ENCODE measurements at places on chromosomes 7 and 10. TPM values are rescaled to one million over a fixed set of nuclear protein-coding genes. Genes with fewer than 3 reads are reported as not detected.
A peak's percentile ranks its signal among the peaks of the same experiment; 100 is the strongest.

GRCh38 chr10:72085166-72085565, 3.2 kb downstream of the SPOCK2 start:
- peaks cover 78% of the 10 kb centered on the region for H3K27me3 ChIP-seq
- peaks cover 5% of the 10 kb centered on the region for H3K4me1 ChIP-seq
- H3K27ac ChIP-seq, result no peak overlapping the region
- no peaks in the 10 kb centered on the region for H3K36me3 ChIP-seq
- no peak overlapping the region for H3K4me3 ChIP-seq
- no peak for DNase-seq

DNA sequence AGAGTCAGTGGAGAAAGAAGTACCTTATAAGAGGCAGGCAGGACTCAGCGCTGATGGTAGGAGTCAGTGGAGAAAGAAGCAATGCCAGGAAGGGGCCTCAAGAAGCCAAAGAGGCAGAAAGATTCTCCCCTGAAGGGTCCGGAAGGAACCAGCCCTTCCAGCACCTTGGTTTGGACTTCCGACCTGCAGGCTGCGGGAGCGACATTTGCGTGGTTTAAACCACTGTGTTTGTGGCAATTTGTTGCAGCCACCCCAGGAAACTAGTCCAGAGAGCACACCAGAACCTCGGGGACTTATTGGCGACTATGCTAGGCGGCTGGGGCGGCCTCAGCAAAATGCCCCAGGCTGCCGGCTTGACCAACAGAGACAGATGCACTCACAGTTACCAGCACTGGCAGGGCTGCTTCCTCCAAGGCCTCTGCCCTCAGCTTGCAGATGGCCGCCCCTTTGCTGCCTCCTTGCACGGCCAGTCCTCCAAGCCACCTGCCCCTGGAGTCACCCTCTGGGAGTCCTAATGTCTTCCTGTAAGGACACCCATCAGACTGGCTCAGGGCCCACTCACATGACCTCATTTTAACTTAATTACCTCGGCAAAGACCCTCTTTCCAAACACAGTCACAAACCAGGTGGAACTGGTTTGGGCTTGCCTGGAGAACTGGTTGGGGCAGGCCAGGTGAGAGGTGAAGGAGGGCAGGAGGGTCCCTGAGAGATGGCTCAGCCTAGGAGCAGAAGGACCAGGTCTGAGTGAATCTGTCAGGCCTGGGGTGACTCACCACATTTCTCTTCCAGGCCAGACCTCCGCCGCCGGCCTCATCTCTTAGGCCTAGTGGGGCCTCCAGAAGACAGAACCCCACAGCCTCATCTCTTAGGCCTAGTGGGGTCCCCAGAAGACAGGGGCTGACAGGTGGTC, 26.1 kb downstream of the CALML3 start:
- no peaks in the 10 kb centered on the region for H3K36me3 ChIP-seq
- H3K4me3 ChIP-seq, result no peak overlapping the region
- peaks cover 43% of the 10 kb centered on the region for H3K4me1 ChIP-seq
- peak; percentile 53 for DNase-seq

- peaks cover 30% of the 10 kb centered on the region for H3K36me3 ChIP-seq
- no peak overlapping the region for H3K27ac ChIP-seq
- H3K27me3 ChIP-seq, result no peaks in the 10 kb centered on the region
Observed at GRCh38 chr10:86486856-86487255, 34.7 kb downstream of the WAPL start.

GRCh38 chr10:114604357-114605130, 53.5 kb downstream of the ABLIM1 start:
- DNase-seq, result no peak
- H3K4me1 ChIP-seq, result no peaks in the 10 kb centered on the region
- H3K4me3 ChIP-seq, result no peak overlapping the region
- H3K36me3 ChIP-seq, result no peaks in the 10 kb centered on the region
- no peaks in the 10 kb centered on the region for H3K27me3 ChIP-seq

- H3K4me3 ChIP-seq, result no peak overlapping the region
- H3K27ac ChIP-seq, result no peak overlapping the region
- DNase-seq, result no peak
Observed at GRCh38 chr7:1681581-1681980, 11.5 kb downstream of the ELFN1 start.

GRCh38 chr10:118776960-118777359, 22.2 kb upstream of the CACUL1 start:
- H3K36me3 ChIP-seq, result no peaks in the 10 kb centered on the region
- H3K4me1 ChIP-seq, result no peaks in the 10 kb centered on the region
- no peak overlapping the region for H3K27ac ChIP-seq

DNA sequence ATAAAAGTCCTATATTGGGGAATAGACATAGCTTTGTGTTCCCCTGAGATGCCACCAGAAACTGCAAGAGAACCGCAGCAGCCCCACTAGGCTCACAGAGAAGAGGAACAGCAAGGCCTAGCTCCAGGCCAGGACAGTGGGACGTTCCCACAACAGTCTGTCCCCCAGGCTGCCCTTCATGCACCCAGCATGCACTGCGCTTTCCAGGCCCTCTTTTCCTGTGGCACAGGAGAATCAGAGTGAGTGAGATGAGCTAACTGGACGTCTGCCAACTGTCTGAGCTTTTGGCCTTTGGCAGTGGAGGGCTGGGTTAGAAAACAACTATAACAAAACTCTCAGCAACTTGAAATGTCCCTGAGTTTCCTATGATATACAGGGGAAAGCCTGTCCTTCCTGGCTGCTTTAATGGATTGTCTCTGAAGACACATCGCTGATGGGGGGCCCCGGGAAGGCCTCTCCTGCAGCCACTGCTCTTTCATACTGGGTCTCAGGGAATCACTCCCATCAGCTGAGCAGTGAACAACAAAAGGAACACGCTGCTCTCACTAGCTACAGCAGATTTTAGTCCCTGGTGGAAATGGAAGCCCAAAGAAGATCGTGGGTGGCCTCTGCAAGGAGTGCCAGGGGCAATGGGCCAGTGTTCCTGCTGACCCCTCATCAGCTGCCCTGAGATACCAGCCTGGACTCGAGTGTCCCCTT, 53.5 kb downstream of the PODXL start:
- H3K27ac ChIP-seq, result no peak overlapping the region
- peaks cover 24% of the 10 kb centered on the region for H3K4me1 ChIP-seq
- no peaks in the 10 kb centered on the region for H3K36me3 ChIP-seq
- DNase-seq, result peak; percentile 49
- H3K4me3 ChIP-seq, result no peak overlapping the region

GRCh38 chr10:77649333-77650331, 12.0 kb upstream of the KCNMA1 start:
- no peak overlapping the region for H3K4me3 ChIP-seq
- peaks cover 32% of the 10 kb centered on the region for H3K27me3 ChIP-seq
- no peak overlapping the region for H3K27ac ChIP-seq
- no peaks in the 10 kb centered on the region for H3K4me1 ChIP-seq
- no peak for DNase-seq

- no peaks in the 10 kb centered on the region for H3K4me1 ChIP-seq
- H3K36me3 ChIP-seq, result no peaks in the 10 kb centered on the region
- H3K27ac ChIP-seq, result no peak overlapping the region
- DNase-seq, result no peak
Observed at GRCh38 chr10:7412928-7413282, 2.1 kb upstream of the SFMBT2 start.

GRCh38 chr10:110531687-110532086, 34.0 kb downstream of the DUSP5 start:
- no peak for DNase-seq
- H3K27ac ChIP-seq, result no peak overlapping the region
- H3K4me1 ChIP-seq, result peaks cover 20% of the 10 kb centered on the region
- no peaks in the 10 kb centered on the region for H3K36me3 ChIP-seq

DNA sequence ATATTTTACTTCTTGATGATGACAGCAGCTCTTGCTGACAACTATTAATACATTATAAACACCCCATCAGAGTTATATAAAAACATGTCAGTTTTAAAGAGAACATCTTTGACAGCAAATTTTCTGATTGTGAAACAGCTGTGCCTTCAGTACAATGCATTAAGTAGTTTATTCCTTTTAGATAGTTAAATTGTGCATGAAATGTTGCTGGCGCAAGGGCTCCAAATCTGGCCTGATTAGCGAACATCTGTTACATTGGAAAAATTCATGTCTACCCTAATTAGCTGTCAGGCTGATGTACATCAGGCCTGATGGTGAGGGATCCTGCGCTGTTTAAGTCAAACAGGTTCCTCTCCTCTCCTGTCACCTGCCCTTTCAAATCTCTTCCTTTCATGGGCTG, 171.9 kb upstream of the SP8 start:
- H3K36me3 ChIP-seq, result no peaks in the 10 kb centered on the region
- no peak overlapping the region for H3K27ac ChIP-seq
- H3K27me3 ChIP-seq, result no peaks in the 10 kb centered on the region
- no peak overlapping the region for H3K4me3 ChIP-seq
- DNase-seq, result no peak
- H3K4me1 ChIP-seq, result no peaks in the 10 kb centered on the region

GRCh38 chr10:119786117-119786769, 60.4 kb downstream of the INPP5F start:
- H3K36me3 ChIP-seq, result no peaks in the 10 kb centered on the region
- no peaks in the 10 kb centered on the region for H3K27me3 ChIP-seq
- peak; percentile 78 for DNase-seq
- H3K27ac ChIP-seq, result no peak overlapping the region
- H3K4me3 ChIP-seq, result no peak overlapping the region

GRCh38 chr10:22666287-22667092, 47.9 kb downstream of the PIP4K2A start:
- no peak overlapping the region for H3K4me3 ChIP-seq
- no peak overlapping the region for H3K27ac ChIP-seq
- no peaks in the 10 kb centered on the region for H3K27me3 ChIP-seq
- H3K4me1 ChIP-seq, result peaks cover 3% of the 10 kb centered on the region
- H3K36me3 ChIP-seq, result no peaks in the 10 kb centered on the region

DNA sequence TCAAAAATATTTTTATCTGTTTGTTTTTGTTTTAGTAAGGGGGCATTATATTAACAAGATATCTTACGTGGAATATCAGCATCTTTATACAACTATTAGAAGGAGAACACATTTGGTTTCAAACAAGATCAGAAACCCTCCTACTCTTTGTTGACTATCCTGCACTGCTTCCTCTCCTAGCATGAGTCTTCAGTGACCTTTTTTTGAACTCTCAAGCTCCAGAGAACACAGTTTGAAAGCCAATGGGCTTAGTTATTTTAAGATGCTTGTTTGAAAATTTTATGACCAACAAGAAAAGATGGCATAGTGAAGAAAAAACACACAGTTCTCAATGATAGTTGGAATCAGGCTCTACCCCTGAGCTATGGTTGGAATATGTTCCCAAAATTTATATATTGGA, 37.2 kb upstream of the RTKN2 start:
- no peaks in the 10 kb centered on the region for H3K4me1 ChIP-seq
- peak; percentile 1 for DNase-seq
- no peak overlapping the region for H3K27ac ChIP-seq

GRCh38 chr7:148773334-148773733, 74.6 kb downstream of the CUL1 start:
- DNase-seq, result no peak
- H3K27ac ChIP-seq, result peak overlapping the region; percentile 37
- H3K4me3 ChIP-seq, result no peak overlapping the region
- peaks cover 17% of the 10 kb centered on the region for H3K36me3 ChIP-seq

DNA sequence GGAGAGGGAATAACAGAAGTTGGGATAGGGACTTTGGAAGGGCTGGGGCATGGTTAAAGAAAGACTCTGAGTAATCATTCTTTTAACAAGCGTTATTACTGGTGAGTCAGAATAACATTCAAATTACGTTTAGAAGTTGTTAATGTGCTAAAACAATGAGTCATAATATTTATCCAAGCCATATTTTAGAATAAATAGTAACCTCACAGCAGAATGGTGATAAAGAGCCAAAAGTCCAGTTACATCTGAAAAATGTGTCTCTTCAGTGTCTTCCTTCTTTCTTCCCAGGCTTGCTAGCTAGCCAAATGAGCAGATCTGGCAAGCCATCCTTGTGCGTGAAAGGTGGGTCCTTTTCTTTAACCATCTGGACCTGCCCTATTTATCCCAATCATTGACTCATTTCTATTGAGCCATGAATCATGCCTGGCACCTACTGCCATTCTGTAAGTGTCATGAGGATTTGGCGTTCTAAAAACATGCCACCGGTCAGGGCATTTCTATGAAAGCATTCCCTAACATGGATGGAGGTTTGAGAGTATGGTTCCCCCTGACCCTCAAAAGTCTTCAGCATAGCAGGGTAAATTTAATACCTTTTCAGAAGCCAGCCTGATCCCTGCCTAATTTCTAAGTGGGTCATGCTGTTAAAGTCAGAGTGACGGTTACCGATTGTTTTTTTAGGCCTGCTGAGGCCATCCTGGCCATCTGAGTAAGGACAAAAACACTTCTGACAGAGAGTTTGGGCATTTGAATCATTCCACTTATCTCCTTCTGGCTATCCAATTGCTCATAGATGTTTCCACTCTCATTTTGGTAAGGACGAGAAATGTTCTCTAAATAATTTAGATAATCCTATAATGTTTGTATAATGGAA, 26.9 kb downstream of the MYPN start:
- H3K27me3 ChIP-seq, result no peaks in the 10 kb centered on the region
- H3K27ac ChIP-seq, result peak overlapping the region; percentile 92
- no peaks in the 10 kb centered on the region for H3K36me3 ChIP-seq

DNA sequence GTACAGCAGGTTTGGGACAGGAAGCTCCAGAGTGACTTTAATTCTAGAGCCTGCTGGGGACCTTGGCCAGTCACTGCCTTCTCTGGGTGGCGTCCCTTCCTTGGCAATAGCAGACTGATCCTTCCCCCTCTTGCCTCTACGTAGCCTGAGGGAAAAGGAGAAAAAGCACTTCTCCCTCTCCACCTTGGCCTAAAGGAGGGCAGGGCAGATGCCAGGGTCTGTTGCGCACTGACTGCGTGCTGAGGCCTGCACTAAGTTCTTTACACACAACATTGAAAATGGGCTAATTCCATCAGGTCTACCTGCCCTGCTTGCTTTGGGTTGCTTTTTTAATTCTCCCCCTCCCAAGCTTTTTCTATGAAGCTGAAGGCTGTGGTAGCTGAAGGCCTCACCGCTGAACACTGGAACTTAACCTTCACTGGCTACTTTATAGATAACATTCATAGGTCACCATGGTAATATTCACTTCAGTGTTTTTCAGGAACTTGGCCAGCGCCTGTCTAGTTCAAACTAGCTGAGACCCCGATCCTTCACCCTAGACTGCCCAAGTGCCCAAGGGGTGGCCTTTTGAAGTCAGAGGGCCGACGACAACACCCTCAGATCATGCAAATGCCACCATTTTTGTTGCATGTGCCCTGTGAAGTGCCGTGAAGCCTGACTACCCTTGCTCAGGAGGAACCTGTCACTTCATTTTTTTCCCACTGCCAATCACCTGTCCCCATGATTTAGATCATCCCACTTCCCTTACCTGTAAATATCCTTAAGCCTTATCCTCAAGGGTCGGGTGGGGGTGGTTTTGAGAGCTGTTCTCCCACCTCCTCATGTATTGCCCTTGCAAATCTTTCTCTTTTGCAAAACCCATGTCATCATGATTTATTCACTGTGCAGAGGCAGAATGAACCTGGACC, 28.7 kb downstream of the PRF1 start:
- no peak for DNase-seq
- H3K27ac ChIP-seq, result no peak overlapping the region
- H3K27me3 ChIP-seq, result peaks cover 9% of the 10 kb centered on the region
- H3K4me3 ChIP-seq, result no peak overlapping the region
- 0 out of 2 replicates have a peak, but pooled peaks cover 2% of the 10 kb centered on the region for H3K4me1 ChIP-seq

Gene CEP55
- 30.8 TPM for total RNA-seq

Gene SORCS1
- not detected for total RNA-seq

Gene OPALIN
- total RNA-seq, result not detected

Measured in IMR-90 (cell line).